Fibroblast of villous mesenchyme (primary cell): ENCODE measurements at places on chromosomes 3 and 15.
A peak's percentile ranks its signal among the peaks of the same experiment; 100 is the strongest.

DNA sequence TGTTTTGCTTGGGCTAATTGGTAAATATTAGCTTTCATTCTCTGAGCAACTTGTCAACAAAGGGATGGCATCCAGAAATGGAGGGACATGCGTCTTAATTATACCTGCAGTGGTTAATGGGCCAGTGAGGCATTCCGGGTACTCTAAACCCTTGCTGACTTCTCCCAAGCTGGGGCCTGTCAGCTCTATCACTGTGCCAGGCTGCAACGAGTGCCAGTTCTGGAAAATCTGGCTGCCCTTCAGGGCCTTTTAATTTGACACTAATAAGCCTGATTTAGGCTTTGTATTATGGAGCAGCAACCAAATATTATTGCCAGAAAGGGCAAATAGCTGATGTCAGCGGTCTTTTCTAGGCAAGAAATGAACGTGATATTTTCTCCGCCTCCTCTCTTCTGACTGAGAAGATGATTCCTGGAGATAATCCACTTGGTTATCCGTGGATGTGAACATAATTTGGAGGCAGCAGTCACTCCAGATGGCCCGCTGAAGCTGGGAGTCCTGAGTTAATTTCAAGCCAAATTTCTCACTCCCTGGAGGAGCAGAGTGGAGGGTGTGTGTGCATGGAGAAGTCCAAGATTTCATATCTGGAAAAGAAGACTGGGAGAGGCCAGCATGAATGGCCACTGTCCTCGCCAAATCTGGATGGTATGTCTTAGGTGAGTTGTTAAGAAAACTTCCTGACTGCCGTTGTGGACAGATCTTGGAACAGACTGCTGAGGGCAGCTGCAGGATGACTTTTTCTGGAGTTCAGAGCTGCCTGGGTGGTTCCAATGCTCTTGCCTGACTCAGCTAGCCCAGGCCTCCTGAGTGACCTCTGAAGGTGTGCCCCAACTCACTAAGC lies 44.4 kb upstream of the PSMD6 start:
- DNase-seq: no peak

- DNase-seq: no peak
Measured at GRCh38 chr3:39327053-39327745, 2.3 kb upstream of the CCR8 start.

GRCh38 chr3:53970661-53971060 lies 79.0 kb upstream of the SELENOK start:
- no peak for DNase-seq

DNA sequence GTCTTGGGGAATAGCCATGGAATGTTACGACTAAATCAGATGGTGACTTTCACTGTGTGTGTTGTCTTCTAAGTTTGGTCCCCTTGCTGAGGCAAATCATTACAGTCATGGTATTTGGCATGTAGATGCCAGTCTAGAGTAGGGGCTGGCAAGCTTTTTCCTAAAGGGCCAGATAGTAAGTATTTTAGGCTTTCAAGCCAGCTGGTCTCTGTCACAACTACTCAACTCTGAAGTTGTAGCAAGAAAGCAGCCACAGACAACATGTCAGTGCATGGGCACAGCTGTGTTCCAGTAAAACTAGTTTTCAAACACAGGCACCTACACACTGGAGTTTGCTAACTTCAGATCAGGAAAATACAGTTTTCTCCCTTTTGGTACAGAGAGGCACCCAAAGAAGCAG lies 39.3 kb downstream of the CCR3 start:
- no peak for DNase-seq

DNA sequence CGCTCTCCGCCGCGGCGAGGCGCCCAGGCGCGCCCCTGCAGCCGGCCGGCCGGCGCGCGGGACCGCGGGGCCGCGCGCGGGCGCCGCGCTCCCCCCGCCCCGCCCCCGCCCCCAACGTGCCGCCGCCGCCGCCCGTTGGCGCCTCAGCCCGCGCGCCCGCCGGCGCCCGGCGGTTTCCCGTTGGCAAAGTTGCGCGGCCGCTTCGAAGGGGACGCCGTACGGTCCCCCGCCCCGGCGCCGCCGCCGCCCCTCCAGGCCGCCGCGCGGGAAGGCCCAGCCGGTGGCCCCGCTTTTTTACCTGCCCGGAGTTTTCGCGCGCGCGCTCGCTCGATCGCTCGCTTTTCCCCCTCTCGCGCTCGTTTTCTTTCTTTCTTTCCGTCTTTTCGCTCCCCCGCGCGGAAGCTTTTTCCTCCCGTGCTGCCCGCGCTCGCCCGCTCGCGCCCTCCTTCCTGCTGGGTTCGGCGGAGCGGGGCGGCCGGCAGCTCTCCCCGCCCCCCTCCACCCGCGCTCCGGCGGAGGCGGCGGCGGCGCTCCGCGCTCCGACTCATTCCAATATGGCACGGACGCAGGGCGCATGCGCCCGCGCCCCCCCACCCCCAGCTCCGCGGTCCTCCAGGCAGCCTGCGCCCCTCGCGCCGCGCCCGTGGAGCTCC lies at the start of gene SFMBT1:
SFMBT1 (minus strand) TSS at position 556 of the 653 bp plus-strand sequence. CDS start 76,945 bp downstream, outside the sequence.
- DNase-seq: peak; percentile 61

DNA sequence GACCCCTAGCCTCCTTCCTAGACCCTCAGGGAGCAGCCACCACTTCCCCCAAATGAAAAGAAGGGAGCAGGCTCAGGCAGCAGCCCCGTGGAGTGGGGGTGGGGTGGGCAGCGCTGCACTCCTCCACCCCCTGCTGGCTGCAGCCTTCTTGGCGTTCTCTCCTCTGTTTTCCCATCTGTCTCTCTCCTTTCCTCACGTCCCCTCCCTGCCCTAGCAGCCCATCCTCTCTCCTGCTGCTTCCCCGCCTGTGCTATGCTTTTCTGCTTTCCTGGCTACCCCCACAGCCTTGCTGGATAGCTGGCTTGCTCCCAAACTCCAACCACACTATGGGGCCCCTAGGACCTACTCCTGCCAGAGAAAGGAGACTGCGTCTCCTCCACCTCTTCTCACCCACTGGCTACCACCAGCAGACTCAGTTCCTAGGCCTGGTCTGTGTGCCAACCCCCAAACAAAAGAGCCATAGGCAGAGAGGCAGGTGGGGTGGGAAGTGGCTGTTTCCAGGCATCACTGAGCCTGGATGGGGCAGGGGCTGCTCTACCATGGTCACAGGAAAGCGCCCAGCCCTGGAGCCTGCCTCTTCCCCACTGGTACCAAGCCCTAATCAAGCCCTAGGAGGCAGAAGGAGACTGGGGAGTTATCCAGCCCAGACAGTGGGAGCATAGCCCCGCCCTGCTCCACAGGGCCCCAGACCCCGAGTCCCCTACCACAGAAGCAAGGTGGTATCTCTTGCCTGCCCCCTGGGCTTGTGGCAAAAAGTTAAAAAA lies 3.4 kb upstream of the DISP2 start:
- DNase-seq: peak; percentile 40

DNA sequence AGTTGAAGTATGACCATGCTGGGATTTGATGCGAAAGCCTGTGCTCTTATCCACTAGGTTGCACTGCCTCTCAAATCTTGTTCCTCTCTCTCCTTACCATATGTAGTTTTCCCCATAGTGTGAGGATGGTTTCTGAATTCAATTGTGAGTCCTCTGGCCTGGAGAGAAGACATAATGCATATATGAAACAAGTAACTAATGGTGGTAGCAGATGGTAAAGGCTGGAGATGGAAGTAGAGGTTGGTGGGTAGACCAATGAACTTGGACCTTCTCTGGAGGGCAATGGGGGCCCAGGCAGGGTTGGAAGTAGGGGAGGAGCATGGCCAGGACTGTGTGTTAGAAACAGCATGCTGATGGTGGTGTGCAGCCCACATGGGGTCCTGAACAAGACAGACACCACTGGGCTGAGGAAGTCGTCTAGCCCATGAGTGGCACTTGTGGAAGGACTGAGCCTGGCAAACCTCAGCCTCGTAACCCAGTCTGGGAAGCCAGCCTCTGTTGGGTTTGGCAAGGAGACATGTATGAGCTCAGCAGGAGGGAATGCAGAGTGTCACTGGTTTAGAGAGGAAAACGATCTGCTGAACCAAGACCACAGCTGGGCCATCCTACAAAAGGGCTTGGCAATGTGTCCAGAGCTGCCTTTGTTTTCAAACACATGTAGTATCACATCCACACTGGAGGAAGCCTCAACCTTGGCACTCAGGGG lies 18.5 kb upstream of the LMCD1 start:
- DNase-seq: peak; percentile 96

DNA sequence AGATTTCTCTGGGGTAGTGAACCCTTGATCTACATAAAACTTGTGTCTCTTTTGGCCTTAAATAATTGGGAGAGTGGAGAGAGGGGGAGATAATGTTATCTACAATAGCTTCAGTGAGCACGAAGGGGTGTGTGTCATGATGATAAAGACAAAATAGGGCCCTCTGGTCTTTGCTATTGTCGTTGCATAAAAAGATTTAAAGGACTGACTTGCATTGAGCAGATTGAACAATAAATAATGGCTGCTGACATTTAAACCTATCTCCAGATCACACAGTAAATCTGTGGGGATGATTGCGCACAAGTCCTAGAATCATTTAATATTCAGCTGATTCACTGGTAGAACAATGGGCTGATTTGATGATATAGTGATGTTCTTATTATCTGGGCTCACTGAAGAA lies 71.3 kb upstream of the GAP43 start:
- no peak for DNase-seq

- DNase-seq: no peak
Measured at GRCh38 chr3:197926418-197926817, 23.6 kb upstream of the RPL35A start.

DNA sequence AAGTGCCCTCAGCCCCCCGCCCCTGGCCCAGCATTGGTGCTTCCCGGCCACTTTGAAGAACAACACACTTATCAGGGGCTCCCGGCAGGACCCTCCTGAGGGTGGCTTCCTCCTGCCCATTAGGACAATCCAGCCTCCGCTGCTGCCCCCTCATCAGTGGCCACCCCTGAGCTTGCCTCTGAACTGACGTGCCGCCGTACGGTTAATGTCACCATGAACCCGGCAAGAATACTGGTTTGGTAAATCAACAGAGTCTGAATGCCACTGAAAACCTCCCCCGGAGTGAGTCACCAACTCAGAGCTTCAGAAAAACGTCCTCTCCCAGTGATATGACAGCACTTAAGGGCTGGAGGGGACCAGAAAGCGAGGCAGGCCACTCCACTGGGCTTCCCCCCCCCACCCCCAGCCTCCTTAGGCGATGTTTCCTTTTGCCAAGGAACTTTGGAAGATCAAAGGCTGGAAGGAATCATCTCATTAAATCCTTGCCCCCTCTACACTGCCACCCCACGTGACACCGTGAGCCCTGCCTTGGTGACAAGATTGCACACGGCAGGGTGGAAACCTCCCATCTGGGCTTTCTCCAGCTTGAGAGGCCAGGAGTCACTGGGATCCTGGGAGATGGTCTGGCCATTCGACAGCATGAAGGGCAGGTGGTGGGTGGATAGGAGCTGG lies 142.1 kb downstream of the NUP210 start:
- DNase-seq: no peak

DNA sequence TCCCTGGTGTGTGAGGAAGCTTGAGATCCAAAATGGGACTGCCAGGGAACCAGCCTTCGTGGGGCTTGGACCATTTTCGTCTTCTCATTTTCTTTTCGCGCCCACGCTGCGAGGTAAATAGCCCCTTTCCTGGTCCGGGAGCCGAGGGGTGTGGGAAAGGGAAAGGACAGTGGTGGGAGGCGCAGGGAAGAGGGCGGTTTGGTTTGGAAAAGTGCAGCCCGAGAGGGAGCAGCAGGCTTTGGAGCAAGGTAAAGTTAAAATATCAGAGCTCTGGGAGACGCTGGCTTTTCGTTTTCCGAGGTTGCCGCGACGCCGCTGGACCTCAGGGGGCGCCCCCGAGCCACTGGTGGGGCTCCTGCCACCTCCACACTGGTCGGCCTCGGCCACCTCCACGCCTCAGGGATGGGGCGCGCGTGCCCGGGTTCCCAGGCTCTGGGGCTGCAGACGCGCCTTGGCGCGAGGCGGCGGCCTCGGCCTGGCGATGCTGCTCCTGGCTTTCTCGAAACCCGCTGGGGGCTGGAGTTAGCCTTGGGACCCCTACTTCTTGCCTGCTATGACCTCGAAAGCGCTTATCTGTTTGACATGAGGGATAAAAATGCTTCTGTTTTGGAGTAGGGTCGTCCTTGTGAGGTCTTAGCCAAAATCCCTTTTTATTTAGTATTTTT lies 3.2 kb downstream of the PTPRG start:
- DNase-seq: peak; percentile 76

GRCh38 chr15:82838096-82838735 lies 28.8 kb downstream of the WHAMM start:
- DNase-seq: no peak

- DNase-seq: peak; percentile 12
Measured at GRCh38 chr15:99197856-99198255, 51.5 kb downstream of the TTC23 start.

- peak; percentile 91 for DNase-seq
Measured at GRCh38 chr3:43707998-43708397, 17.3 kb downstream of the ABHD5 start.

DNA sequence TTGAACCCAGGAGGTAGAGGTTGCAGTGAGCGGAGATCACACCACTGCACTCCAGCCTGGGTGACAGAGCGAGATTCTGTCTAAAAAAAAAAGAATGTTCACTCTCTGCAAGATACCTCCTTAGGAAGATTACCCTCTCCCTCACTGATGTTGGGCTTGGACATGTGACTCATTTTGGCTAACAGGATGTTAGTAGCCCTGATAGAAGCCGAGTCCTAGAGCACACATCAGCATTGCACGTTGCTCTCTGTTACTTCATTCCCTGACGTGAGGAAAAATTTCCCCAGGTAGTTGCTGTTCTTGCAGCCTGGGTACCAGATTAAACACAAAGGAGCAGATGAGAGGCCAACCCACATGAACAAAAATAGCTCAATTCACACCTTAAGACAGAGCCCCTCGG lies 78.1 kb upstream of the PRICKLE2 start:
- no peak for DNase-seq

- peak; percentile 1 for DNase-seq
Measured at GRCh38 chr3:81339040-81339845, 422.2 kb downstream of the GBE1 start.
